ENCODE measurements at places on chromosomes 7 and 10.

- DNase-seq = no peak
Observed at GRCh38 chr7:96361116-96361857, 39.4 kb upstream of the SLC25A13 start.

- DNase-seq = no peak
Observed at GRCh38 chr10:133235265-133235855, 2.3 kb upstream of the VENTX start.

GRCh38 chr7:50806143-50806542 lies 23.4 kb upstream of the GRB10 start:
- DNase-seq = no peak

- DNase-seq = no peak
Observed at GRCh38 chr10:62742536-62743061, 61.9 kb upstream of the ADO start.
